LHCN-M2 (cell line): ENCODE measurements at places on chromosomes 2 and 18.

DNA sequence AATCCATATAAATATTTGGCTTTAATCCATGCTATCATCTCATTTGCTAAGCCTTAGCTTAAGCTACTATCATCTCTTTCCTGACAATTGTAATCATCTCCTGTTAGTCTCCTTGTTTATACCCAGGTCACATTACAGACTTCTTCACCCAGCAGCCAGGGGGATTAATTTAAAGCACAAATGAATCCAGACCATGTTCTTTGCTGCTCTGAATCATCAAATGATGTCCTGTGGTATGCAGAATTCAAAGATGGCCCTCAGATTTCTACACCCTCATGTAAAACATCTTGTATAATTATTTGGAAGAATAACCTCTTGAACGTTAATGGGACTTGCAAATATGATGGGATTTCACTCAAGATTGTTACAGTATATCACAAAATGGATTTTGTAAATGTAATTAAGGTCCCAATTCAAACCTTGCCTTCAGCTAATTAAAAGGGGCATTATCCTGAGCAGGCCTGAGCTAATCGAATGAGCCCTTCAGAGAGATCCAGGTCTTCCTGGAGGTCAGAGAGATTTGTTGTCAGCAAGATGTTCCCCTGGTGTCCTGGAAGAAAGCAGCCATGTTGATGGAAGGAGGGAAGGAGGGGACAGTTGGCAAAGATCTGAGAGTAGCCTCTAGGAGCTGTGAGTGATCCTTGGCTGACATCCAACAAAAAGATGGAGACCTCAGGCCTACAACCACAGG is 241.1 kb upstream of the MMADHC start:
- DNase-seq = peak; percentile 24

- no peak for DNase-seq
Measured at GRCh38 chr2:32424739-32425138, 67.9 kb downstream of the BIRC6 start.

- no peak for DNase-seq
Measured at GRCh38 chr2:136232456-136233172, 114.7 kb upstream of the CXCR4 start.

GRCh38 chr2:178947006-178947405 is 102.9 kb downstream of the CCDC141 start:
- DNase-seq = peak; percentile 84

DNA sequence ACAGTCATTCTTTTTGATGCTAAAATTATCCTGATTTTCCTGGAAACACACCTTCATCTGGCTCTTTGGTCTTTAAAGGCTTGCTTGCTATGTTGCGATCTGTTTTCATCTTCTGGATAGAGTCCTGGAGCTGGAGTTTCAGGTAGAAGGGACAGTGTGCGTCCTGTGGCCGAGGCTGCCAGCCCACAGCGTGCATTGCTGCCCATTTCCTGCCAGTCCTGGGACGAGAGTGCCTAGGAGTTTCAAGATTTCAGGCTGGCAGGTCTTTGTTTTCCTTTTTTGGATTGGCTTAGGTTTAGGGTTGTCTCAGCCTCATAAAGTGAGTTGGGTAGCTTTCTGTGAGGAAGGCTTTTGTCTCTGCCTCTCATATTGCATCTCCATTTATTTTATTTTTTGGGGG is 14.5 kb downstream of the DGKD start:
- no peak for DNase-seq

- DNase-seq = no peak
Measured at GRCh38 chr2:221473451-221473850, 98.7 kb downstream of the EPHA4 start.

- DNase-seq = no peak
Measured at GRCh38 chr2:199926806-199927205, 15.7 kb downstream of the C2orf69 start.

DNA sequence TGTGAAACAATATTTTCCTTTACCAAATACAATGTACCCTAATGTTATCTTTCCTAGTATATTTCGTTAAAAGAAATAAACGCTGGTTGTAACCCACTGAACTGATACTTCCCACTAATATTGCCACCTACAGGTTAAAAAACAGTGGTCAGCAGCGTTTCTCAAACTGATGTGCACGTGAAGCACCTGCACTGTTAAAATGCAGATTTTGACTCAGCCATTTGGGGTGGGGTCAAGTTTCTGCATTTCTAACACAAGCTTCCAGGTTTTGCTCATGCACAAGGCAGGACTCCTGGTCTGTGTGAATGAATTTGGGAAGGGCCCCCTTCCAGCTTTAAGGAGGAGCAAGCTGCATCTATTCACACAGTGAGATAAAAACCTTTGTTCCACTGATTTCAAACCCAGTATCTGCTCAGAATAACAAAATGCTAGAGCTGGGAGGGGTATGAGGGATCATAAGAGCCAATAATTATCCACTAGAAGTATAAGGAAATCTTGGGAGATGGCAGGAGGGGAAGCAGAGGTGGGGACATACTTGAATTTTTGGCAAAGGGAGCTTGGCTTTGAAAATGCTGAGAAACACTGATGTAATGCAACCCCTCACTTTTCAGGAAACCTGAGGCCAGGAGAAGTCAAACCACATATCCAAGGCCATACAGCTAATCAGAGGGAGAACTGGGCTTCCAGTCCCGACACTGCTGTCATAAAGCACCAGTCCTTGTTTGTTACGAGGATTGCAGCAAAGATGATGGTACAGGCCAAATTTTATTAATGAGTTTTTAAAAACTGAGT is 116.2 kb downstream of the RBMS1 start:
- DNase-seq = no peak

- DNase-seq = peak; percentile 15
Measured at GRCh38 chr2:30492619-30493018, 45.6 kb downstream of the LCLAT1 start.

- no peak for DNase-seq
Measured at GRCh38 chr2:240783819-240784621, 36.0 kb downstream of the KIF1A start.

DNA sequence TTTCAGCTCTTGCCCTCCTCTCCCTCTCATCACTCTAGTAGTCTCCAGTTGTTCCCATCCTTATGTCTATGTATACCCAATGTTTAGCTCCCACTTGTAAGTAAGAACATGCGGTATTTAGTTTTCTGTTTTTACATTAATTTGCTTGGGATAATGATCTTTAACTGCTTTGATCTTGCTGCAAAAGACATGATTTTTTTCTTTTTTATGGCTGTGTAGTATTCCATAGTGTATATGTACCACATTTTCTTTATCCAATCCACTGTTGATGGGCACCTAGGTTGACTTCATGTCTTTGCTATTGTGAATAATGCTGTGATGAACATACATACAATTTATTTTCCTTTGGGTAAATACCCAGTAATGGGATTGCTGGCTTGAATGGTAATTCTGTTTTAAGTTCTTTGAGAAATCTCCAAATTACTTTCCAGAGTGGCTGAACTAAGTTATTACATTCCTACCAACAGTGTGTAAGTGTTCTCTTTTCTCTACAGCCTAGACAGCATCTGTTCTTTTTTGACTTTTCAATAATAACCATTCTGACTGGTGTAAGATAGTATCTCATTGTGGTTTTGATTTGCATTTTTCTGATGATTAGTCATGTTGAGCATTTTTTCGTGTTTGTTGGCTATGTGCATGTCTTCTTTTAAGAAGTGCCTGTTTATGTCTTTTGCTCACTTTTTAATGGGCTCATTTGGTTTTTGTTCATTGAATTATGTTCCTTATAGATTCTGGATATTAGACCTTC is 179.6 kb upstream of the SLC39A10 start:
- peak; percentile 89 for DNase-seq

DNA sequence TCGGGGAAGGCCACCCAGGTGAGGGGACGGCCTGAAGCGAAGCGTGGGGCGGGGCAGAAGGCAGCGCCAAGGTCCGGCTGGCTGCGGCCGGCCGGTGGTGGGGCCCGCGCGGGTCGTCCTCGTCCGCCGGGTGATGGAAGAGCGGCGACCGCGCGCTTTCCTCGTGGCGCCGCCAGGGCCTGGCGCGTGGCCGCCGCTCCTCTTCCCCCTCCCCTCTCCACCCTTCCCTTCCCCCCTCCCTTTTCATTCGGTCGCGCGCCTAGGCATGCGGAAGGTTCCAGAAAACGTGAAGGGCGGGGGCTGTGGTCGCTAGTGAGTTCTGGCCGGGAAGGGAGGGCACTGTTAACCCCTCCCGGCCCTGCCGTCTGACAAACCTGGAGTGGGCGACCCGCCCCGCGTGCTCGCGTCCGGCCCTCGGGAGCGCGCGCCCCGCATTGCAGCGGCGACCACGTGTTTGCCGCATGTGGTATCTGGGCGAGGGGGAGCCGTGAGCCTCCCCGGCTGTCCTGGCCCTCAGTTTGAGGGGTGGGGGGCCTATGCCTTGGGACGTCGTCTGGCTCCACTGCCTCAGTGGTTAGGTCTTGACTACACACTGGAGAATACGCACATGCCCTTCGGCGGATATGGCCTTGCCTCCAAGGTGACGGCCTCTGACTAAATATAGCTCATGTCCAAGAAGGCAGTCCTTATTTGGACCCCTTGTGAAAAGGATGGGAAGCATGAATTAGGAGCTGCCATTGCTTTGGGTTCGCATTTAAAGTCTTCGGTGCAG is 579 bp downstream of the MAT2A start:
- DNase-seq = peak; percentile 86
